ENCODE measurements at places on chromosomes 1 and 21.

- no peak for DNase-seq
Observed at GRCh38 chr1:42305639-42306038, 29.4 kb downstream of the FOXJ3 start.

- no peak for DNase-seq
Observed at GRCh38 chr21:17397703-17398102, 115.1 kb upstream of the CXADR start.

GRCh38 chr1:201404722-201405483, 5.8 kb upstream of the LAD1 start:
- DNase-seq: no peak

DNA sequence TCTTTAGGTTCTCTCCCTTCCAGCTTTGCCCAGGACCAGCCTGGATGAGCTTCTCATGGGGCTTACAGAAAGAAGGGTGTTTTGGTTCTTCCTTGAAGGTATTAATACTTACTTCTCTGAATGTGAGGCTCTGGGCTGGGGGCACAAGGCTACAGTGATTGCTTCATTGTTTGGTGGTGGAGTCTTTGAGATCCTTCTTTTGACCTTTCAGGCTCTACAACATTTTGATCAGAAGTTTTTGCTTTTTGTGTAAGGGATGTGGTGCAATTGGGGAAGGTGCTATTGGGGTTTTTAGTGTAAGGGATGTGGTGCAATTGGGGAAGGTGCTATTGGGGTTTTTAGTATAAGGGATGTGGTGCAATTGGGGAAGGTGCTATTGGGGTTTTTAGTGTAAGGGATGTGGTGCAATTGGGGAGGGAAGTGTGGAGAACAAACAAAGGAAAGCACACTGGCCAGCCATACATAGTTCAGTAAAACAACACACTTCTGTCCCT, 103.6 kb upstream of the IVNS1ABP start:
- no peak for DNase-seq

- no peak for DNase-seq
Observed at GRCh38 chr1:74496669-74497068, 15.7 kb downstream of the LRRC53 start.

DNA sequence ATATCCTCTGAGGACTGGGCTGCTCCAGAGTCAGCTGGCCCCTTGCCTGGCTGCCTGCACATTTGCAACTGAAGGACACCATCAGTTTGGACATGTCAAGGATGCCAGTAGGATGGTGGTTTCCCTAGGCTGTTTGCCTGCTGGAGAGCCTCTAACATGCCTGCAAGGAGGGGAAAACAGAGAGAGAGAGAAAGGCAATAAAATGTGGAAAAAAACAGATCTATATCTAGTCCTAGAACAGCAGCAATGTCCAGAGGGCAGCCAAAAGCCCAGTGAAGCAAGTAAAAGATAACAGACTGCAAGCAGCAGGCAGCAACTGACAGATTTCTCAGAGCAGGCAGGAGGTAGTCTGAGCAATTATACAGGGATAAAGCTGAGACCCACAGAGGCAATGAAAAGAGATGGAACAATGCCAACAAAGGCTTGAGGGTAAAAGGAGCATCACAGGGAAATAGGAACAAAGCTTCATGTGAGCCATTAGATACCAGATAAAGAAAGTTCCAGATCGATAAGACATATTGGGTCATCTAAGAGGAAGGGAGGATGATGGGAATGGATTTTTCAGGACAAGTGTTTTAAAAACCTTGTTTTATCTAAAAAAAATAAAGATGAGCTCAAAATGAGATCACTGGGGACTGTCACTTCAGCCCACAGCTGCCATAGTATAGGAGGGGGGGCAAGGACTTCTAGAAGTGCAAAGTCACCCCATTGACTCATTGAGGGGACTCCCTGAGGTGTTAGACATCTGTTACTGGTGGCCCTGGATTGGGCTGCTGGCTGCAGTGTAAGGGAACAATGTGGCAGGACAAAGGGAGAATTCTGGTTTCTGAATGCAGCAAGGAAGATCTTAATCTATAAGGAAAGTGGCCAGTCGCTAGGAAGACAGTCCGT, 38.6 kb upstream of the GADD45A start:
- DNase-seq: peak; percentile 29

DNA sequence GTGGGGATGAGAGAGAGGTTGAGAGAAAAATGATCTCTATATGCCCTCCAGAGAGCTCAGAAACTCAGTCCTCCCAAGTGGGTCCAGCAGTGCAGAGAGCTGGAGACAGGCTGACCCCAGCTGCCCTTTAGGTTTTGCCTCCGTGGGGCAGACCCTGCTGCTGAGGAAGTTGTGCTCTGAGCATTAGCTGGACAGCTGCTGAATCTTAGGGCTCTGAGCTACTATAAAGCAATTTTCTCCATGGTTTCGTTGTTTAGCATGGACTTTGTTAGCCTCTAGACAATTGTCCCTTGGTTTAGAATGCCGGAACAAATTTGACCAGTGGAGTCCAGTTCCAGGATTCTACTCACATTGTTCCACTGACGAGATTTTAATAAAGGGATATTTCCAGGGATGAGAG, 22.1 kb downstream of the BATF3 start:
- DNase-seq: no peak

GRCh38 chr1:55522982-55523381, 307.8 kb upstream of the USP24 start:
- DNase-seq: no peak

DNA sequence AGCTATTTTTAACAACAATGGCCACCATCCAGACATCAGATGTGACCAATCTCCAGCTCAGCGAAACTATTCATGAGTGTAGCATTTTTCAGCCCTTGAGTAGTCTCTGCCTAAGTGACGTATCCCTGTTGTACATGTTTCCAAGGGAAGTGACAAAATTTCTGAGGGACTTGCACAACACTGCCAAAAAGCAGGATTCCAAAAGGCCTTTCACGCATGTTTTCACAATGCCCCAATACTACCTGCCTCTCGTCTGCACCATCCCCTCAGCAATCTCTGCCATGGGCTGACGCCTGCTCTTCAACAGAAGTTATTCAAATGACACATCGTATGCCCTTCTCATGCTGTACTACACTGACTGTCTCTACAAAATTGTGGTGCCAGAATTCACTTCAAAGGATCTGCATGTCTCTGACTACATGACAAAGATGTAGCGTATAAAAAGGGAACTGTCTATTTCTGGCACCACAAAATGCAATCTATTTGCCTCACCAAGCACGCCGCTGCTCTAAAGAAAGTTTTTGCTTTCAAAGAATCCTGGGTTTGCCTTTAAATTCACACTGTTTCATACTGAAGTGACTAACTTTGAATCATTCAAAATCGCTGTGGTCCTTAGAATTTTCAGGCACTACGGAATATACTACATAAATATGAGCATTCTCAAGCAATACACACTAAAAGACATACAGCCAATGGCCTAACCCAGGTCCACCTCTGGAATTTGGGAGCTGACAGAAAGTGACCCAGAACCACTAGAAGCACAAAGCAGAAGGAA, 32.9 kb downstream of the JAK1 start:
- DNase-seq: peak; percentile 91

GRCh38 chr1:24591781-24592180, 35.9 kb downstream of the NCMAP start:
- no peak for DNase-seq

GRCh38 chr21:36171741-36172331, 15.2 kb downstream of the DOP1B start:
- no peak for DNase-seq

DNA sequence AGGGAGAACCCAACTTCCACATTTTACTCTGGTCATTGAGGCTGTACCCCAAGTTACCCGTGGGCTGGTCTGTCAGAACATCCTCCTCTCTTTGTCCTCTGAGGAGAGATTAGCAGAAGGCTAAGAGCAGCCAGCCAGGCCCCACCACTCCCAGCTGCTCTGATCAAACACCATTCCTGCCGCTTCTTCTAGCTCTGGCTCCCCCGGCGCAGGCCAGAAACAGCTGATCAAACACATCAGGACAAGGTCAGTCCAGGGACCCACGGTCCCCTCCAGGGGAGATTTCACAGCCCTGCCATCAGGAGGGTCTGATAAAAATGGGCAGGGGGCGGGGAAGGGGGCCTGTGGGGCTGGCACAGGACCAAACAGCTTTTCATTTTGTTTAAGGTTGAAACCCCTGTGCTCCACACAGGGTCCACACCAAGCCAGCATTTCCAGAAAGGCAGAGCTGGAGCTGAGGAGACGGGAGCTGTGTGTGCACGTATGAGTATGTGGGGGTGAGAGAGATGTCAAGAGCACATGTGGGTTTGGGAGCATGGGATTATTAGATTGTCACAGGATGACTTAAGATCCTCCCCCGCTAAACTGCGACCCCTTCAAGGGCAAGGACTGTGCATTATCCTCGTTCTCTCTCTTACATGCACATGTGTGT, 29.9 kb upstream of the EPHA8 start:
- no peak for DNase-seq
